ENCODE measurements at places on chromosomes 4 and X.

DNA sequence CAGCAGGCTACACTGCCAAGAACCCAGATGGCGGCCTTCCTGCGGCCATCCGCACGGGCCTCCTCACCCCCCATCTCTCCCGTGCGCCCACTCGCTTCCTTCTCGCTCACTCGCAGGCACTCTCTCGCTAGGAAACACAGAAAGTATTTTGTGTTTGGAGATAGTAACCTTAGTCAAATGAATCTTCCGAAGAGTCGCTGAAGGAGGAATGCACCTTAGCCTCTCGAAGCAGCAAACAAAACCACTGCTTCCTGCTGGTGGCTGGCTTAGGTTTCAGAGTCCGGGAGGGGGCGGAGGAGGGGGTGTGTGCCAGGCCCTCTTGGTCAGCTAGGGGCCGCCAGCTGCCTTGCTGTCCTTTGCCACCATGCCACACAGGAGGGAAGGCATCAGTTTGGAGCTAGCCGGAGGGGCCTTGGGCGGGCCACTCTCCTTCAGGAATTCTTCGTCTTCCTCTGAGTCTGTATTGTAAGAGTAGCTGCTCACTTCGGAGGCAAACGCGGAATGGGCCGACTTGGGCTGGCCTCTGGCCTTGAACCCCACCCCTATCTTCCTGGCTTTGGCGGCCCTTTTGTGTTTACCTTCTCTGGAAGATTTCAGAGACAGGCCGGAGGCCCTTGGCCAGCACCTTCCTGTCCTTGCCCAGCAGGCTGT, 73.2 kb upstream of the UCP1 start:
- DNase-seq: no peak

- no peak for DNase-seq
These were observed 99.1 kb upstream of the RXFP1 start for GRCh38 chr4:158422546-158422945.

GRCh38 chr4:16532240-16532970, 306.1 kb upstream of the TAPT1 start:
- no peak for DNase-seq

GRCh38 chrX:140599851-140600250, 95.0 kb upstream of the SOX3 start:
- DNase-seq: no peak

DNA sequence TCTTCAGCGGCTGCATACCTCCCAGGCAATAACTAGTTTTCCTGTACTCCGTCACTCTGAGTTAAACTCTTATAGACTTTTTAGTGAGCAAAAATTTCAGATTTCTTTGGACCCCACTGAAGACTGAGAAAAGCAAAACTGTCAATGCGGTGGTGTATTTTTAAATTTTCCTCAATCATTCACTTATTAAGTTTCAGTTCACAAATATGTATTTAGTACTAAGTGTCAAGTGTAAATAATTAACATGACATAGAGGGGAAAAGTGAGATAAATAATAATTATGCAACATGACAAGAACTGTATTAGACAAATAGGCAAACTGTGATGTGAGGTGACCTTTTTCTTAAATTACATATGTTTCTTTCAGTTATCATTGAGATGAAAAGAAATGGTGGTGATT, 124.4 kb downstream of the NAF1 start:
- DNase-seq: no peak

Data from aorta (tissue), 5 donors.